ENCODE measurements at places on chromosomes 5 and 9.

GRCh38 chr5:146185161-146185560 lies 2.7 kb upstream of the LARS1 start:
- DNase-seq, result no peak

- DNase-seq, result no peak
These were observed 26.9 kb downstream of the CCNH start for GRCh38 chr5:87385802-87386201.

DNA sequence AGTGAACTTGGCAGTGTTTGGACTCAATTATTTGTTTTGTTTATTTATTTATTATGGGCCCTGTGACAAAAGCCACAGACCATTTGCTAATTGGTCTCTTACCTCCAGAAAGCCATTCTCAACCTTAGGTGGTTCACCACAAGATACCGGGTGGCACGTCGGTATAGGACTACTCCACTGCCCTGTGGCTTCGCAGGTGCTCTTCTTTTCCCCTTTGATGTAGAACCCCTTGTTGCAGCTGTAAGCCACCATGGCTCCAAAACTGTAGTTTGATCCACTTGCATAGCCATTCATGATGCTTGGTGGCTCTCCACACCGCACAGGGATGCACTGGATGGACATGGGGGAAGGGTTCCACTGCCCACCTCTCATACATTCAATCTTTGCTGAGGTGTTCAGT lies 73.3 kb upstream of the TXNDC8 start:
- no peak for DNase-seq

- no peak for DNase-seq
These were observed 48.0 kb downstream of the SERINC5 start for GRCh38 chr5:80207832-80208231.

DNA sequence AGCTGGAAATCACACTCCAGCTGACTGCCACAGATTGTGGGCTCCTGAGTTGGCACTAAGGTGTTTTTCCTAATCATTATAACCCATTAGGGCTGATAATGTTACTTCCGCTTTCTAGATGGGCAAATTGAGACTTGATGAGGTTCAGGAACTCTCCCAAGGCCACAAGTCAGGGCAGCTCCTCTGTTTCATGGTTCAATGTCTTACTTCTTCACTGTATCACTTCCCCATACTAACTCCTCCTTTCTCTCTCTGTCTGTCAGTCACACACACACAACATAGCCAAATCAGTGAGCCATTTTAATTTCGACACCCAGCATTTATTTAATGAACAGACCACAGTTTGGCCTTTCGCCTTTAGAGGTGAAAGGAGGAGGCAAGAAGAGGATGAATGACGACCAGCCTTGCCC lies 17.8 kb upstream of the TRAF1 start:
- DNase-seq, result no peak

DNA sequence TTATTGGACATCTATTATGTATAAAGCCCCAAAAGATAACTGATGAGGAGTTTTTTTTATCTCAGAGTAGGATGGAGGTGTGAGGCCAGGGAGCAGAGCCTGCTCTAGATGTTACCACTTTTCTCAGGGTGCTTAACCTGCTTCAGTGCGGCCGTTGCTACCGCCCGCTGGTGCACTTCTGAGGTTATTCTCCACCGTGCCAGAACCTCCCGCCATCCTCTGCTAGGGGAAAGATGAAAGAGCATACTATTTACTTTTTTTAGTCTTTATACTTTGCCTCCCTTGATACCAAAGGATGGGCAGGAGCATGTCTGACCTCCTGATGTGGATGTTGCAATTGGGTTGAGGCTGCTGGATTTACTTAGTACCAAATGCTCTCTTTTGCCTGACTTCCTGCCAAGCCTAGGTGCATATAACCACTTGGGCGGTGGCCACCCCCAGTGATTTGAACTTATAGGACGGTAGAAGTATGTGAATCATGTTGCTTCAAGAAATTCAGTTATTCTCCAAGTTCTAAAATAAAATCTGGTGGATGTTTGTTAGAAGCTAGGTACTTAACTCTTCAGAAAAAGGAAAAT lies 71.1 kb upstream of the HSPB3 start:
- no peak for DNase-seq

DNA sequence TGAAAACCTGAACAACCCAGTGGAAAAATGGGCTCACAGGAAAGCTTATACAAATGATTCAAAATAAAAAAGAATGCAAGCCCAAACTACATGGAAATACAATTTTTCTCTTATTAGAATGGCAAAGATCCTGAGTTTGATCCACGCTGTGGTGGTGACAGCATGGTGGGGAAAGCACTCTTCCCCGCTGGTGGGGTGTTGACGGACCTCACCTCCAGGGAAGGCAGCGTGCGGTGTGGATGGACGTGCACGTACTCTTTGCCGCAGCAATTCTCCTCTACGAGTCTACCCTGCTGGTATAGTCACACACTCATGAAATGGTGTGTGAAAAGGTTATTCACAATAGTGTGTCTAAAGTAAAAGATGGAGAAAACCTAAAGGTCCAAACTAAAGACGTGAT lies 5.9 kb upstream of the ZFP62 start:
- DNase-seq, result no peak

GRCh38 chr5:92992073-92992472 lies 588.9 kb downstream of the NR2F1-AS1 start:
- DNase-seq, result no peak

GRCh38 chr5:132100672-132101261 lies 27.2 kb downstream of the CSF2 start:
- DNase-seq, result no peak

- no peak for DNase-seq
These were observed 983.0 kb upstream of the WWC1 start for GRCh38 chr5:167308466-167308865.

DNA sequence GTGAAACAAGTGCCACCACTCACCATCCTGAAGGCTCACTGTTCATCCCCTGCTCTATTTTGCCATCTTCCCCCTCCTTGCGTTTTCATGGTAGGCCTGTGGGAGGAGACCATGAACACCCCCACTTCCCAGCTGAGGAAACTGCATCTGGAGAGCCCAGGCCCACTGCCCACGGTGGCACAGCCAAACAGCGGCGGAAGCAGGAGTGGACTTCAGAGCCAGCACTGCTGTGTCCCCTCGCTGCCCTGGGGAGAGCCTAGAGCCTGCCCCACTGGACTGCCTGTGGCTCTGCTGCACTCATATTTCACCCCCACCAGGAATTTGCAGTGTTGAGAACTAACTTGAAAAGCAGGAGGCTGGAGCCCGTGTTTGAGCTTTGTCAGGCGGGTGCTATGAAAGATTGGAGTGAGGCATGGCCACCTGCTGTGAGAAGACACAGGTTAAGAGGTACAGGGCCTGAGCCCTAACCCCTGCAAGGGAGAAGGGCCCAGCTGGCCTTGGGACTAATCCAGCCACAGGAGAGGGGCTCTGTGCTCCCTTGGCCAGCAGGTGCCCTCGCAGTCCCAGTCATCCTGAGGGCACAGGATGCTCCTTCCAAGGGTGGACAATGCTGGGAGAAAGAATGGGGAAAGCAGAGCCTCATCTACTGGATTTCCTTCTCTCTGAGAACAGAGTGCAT lies 79.0 kb downstream of the MACROH2A1 start:
- no peak for DNase-seq

GRCh38 chr9:138049085-138049778 lies 171.7 kb downstream of the CACNA1B start:
- no peak for DNase-seq

GRCh38 chr5:59151162-59151889 lies 568.5 kb downstream of the RAB3C start:
- no peak for DNase-seq

Data from inflammatory macrophage treated with lipopolysaccharide for 1 hour (primary cell).